ENCODE measurements at places on chromosomes 16 and 17. TPM values are rescaled to one million over a fixed set of nuclear protein-coding genes. Genes with fewer than 3 reads are reported as not detected.

The ZG16B gene
- total RNA-seq = 1.2 TPM

The NLRC5 gene
- total RNA-seq = 15.0 TPM

The ZNF319 gene
- total RNA-seq = 1.3 TPM

The MXRA7 gene
- total RNA-seq = 59.6 TPM

The FOXC2 gene
- 1.3 TPM for total RNA-seq

The CLEC16A gene
- 8.8 TPM for total RNA-seq

The AXIN2 gene
- 3.1 TPM for total RNA-seq

The PLXDC1 gene
- 1.4 TPM for total RNA-seq

The EPX gene
- not detected for total RNA-seq

The ADAP2 gene
- not detected for total RNA-seq

The LLGL2 gene
- 1.2 TPM for total RNA-seq

The CCDC154 gene
- total RNA-seq = not detected

The DNAAF8 gene
- 0.36 TPM for total RNA-seq

The STAC2 gene
- total RNA-seq = 0.12 TPM

The CA5A gene
- not detected for total RNA-seq

GRCh38 chr16:55324285-55325079, 479 bp downstream of the IRX6 start:
- no peak for DNase-seq

- no peak for DNase-seq
Observed at GRCh38 chr17:61443475-61443882, 8.7 kb upstream of the TBX4 start.

DNA sequence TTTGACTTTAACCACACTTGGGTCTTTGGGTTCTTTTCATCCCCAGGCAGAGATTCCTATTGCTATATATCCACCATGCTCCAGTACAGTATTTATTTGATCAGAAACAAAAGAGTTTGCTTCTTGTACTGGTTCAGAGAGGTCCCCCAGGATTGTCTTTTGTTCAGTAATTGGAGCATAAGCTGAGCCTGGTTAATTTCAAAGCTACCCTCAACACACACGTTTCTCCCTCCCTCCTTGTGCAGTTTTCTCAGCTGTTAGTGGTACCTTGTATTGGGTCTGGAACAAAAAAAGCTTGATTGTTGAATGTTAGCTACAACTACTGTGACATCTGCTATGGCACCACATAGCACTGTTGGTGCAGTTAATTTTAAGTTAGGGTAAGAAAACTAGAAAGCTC, 50.0 kb downstream of the NUP93 start:
- DNase-seq = no peak

- peak; percentile 85 for DNase-seq
Observed at GRCh38 chr17:41098481-41098880, 539 bp upstream of the KRTAP4-8 start.

DNA sequence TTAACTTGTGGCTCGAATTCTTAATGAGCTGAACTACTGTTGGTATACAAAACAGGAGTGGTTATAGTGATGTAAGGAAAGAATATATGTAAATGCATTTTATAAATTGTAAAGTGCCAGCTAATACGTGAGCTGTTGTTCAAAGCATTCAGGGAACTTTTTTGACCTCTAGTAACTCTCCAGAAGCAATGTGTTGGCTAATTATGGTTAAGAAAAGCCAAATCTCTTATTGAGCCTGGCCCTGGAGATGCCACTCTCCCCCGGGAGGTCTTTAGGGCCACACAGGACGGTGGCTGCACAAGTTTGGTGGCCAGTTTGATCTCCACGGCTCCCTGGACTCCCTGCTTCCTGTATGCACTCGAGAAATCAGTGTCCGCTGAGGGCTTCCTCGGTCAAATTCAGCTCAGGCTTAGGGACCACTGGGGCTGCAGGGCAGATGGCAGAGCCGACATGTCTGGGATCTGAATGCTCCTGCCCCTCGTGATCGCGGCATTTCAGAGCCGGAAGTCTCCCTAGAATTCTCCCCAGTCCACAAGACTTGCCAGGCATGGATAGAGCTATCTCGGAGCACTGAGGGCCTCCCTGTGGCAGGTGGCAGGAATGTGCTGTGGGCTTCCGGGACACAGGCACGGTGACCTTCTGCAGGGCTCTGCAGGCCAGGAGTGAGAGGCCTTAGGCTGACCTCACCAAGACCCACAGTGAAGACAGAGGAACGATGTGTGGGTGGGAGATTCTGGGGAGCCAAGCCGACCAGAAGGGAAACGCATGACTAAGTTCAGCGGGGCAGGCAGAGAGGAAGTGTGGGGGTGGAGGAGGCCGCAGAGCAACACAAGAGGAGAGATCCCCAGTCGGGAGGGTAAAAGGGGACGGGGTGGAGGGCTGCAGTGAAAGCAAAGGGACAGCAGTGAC, 18.6 kb upstream of the PITPNM3 start:
- DNase-seq = peak; percentile 37

DNA sequence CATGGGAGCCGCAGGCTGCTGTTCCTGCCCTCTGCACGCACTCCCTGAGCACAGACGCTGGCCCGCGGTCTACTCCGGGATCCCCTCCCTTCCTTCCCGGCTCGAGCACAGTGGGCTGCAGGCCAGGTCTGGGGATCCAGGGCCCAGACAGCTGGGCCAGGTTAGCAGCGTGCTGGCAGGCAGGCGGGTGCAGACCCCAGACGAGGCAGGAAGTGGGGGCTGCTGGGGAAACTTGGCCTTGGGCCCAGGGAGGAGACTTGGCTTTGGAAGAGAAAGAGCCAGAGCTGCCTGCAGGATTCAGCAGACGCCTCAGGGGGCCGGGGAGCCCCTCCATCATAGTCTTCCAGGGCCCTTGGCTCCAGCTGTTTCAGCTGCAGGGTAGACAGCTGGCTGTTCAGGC, 30.2 kb upstream of the ABCC3 start:
- DNase-seq = peak; percentile 58

GRCh38 chr17:50935221-50935995, 69.3 kb upstream of the TOB1 start:
- peak; percentile 93 for DNase-seq

GRCh38 chr17:4509923-4510617, 11.4 kb downstream of the SPNS2 start:
- peak; percentile 79 for DNase-seq

DNA sequence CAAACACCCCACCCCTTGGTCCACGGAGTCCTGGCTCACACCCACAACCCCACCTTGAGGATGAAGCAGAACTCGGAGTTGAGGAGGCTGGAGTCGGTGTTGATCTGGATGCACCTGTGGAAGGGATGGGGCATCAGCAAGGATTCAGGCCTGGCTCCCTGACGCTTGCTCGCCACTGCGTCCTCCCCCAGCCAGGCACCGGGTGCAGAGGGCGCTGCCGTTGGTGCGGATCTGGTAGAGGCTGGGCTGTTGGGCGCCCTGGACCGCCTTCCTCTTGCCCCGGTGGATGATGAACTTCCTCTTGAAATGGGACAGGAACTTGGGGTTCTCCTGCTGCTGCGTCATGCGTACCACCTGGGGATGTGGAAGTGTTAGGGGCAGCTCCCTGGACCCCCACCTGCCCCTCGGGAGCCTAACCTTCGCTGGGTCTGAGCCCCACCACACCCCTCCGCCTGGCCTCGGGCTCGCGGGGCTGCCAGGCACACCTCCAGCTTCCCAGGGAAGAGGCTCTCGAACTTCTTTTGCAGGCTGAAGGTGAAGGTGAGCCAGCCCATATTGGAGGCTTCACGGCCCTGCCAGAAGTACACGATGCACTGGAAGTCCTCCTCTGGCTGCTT, 12.3 kb downstream of the FLII start:
- DNase-seq = no peak

DNA sequence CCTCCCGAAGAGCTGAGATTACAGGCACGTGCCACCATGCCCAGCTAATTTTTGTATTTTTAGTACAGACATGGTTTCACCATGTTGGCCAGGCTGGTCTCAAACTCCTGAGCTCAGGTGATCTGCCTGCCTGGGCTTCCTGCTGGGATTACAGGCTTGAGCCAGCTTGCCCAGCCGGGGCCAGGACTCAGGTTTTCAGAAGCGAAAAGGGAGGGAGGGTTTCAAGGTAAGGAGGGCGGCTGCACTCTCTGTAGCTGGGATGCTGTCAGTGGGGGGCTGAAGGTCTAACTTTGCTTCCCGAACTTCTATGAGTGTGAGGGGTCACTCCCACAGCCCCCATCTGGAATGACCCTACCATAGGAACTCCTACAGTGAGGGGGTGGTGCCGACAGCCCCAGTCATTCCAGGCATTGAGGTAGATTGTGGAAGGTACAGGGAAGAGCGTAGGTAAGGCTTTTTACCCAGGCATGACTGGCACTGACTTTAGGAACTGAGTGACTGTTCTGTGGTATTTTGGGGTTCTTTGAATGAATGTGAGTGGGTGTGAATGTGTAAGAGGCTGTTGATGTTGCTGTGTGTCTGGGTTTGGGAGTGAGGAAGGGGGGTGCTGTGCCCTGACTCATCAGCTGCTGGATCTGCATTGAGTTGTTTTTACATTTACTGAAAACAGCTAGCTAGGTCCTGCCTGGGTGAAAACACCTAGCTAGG, 3.8 kb upstream of the C1QL1 start:
- peak; percentile 44 for DNase-seq

DNA sequence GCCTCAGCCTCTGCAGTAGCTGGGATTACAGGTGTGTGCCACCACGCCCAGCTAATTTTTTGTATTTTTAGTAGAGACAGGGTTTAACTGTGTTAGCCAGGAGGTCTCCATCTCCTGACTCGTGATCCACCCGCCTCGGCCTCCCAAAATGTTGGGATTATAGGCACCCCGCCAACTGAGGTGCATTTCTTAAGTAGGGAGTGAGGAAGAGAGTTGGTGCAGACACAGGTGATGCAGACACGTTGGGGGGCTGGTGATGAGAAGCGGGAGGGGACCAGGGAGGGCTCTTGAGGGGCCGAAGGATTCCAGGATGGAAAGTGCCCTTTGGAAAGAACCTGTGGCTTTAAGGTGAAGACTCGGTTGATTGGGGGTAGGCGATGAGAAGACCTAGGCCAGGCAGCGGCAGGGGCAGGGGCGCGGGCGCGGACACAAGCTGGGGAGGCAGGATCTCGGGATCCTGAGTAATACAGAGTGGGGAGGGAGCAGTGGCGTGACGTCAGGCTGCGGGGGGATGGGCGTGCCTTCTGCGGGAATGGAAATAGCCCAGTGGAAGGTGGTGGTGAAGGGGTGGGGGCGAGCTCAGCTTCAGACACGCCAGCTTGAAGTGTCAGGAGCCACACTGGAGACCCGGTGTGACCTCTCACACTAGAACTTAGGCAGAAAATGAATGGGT, 2.5 kb upstream of the ATP6V0C start:
- no peak for DNase-seq

DNA sequence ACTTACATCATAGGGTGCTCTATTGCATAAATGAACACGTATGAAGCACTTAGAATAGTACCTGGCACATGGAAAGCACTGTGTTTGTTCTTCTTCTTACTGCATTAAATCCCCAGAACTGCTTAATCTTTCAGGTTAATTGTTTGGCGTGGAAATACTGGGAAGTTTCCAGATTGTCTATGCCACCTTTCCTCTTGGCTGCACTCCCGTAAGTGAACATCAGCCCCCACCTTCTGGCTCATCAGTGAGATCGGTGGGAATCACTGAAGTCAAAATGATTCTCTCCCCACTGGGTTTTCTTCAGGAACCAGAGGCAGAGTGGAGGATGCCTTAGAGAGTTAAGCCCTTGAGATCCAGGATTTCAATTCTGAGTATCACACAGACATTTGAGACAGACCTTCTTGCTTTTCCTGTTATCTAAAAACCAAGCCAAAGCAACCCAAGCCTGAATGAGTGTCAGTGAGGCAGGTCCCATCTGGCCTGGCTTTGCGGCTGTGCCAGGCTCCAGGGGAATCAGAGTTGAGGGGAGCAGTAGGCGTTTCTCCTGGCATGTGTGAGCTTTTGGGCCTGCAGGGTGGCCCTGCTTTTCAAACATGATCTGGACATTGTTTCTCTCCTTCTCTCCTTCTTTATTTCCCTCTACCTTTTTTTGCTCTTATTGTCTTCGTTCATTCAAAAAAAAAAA, 59.1 kb downstream of the OTOA start:
- no peak for DNase-seq

DNA sequence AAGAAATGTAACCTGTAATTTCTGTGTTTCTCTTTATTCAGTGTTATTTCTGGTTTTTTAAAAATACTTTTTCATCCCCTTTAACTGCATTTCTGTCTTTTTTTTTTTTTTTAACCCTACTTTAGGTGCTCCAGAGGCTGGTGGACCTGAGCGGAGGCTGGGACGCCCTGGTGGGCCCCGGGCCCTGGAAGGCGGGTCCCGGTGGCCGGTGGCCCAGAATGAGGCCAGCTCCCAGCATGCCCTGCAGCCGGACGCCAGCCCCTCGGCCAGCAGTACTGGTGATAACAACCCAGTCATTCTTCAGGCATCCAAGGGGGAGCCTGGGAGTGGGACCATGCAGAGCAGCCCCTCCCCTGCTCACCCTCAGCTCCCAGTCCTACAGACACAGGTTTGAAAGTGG, 1.5 kb downstream of the SRCAP start:
- DNase-seq = no peak

GRCh38 chr16:30335598-30336474, 19.3 kb downstream of the CD2BP2 start:
- DNase-seq = peak; percentile 72

DNA sequence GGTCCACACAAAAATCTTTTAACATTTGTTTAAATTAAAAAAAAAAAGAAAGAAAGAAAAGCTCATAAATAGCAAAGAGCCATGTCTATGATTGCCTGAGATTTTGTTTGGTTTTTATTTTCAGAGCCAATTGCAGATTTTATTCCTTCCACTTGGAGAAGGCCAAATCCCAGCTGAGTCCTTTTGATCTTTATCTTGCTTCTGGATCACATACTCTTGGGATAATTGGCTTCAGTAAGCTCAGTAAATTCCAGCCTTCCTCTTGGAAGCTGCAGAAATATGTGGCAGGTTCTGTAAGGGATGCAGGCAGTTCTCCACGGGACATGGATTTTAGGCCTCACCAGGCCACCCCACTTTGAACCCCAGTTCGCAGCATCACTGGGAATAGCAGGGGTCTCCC, 63.3 kb upstream of the TMC5 start:
- no peak for DNase-seq

GRCh38 chr17:19447085-19447583, 36.1 kb downstream of the RNF112 start:
- DNase-seq = peak; percentile 67

- no peak for DNase-seq
Observed at GRCh38 chr17:63519116-63519881, 3.9 kb upstream of the KCNH6 start.

- no peak for DNase-seq
Observed at GRCh38 chr16:1991135-1991551, 1.4 kb downstream of the SYNGR3 start.

GRCh38 chr17:77287432-77288068, 146.8 kb downstream of the SEC14L1 start:
- DNase-seq = peak; percentile 96

- no peak for DNase-seq
Observed at GRCh38 chr17:62867303-62867702, 59.2 kb upstream of the MARCHF10 start.

- DNase-seq = no peak
Observed at GRCh38 chr16:57997176-57997527, 3.3 kb downstream of the ZNF319 start.

DNA sequence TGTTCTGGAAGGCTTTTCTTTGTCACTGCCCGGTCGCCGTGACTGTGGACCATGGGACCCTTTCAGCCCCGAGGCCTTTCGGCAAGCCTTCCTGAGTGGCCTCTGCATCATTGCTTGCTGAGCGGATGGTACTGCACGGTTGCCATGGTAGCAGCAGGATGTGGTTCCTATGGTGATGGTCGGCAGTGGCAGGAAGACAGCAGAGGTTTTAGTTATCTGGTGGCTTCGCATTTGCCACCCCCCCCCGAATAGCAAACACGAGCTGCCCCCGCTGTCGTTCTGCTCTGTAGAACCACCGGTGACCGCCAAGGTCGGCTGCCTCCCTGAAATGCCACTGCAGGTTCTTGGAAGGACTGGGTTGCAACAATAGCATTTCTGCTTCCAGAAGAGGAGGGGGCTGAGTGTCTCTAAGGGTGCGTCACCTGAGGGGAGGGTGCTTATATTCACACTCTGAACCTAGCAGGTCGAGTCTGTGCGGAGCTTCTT, 76.6 kb downstream of the CMIP start:
- DNase-seq = peak; percentile 20

All from RPMI7951 (cell line).